MCF 10A (cell line): ENCODE measurements at places on chromosomes 16 and 17. TPM values are rescaled to one million over a fixed set of nuclear protein-coding genes. Genes with fewer than 3 reads are reported as not detected.

GRCh38 chr17:56973520-56973919 is 4.4 kb upstream of the SCPEP1 start:
- DNase-seq = peak; percentile 34
- peaks cover 6% of the 10 kb centered on the region for H3K4me1 ChIP-seq
- no peaks in the 10 kb centered on the region for H3K36me3 ChIP-seq

Gene GPR142
- not detected in 2 replicates for total RNA-seq

DNA sequence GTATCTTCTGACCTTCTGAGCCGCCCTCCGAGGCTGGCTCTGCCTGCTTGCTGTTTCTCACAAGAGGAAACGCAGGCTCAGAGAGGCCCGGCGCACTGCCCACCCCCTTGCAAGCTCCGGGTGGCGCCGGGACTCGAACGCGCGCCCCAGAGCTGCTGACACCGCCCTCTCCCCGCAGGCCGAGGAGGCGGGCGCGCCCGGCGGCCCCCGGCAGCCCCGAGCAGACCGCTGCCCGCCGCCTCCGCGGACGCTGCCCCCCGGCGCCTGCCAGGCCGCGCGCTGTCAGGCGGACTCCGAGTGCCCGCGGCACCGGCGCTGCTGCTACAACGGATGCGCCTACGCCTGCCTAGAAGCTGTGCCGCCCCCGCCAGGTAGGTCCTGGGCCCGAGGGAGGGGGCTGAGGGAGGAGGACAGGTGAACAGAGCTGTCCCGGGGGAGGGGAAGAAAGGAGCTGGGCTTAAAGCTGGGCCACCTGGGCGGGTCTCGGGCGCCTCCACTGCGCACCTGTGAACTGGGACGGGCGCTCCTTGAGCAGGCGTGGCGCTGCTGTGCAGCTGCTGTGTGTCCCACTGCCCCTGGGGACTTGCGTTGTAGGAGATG is 18.2 kb downstream of the WFDC1 start:
- no peak overlapping the region for H3K27ac ChIP-seq
- H3K27me3 ChIP-seq = peaks cover 31% of the 10 kb centered on the region
- H3K4me1 ChIP-seq = no peaks in the 10 kb centered on the region

GRCh38 chr16:85347213-85347591 is 234.9 kb upstream of the CIBAR2 start:
- no peaks in the 10 kb centered on the region for H3K36me3 ChIP-seq
- H3K4me3 ChIP-seq = no peak overlapping the region
- DNase-seq = peak; percentile 77

- no peak overlapping the region for H3K27ac ChIP-seq
- H3K4me3 ChIP-seq = no peak overlapping the region
- no peaks in the 10 kb centered on the region for H3K4me1 ChIP-seq
- no peaks in the 10 kb centered on the region for H3K36me3 ChIP-seq
- no peak for DNase-seq
- peaks cover 19% of the 10 kb centered on the region for H3K27me3 ChIP-seq
Measured at GRCh38 chr16:1158456-1159324, 5.8 kb downstream of the CACNA1H start.

GRCh38 chr17:44359006-44359405 is 4.6 kb downstream of the FAM171A2 start:
- DNase-seq = no peak
- H3K27me3 ChIP-seq = no peaks in the 10 kb centered on the region
- H3K36me3 ChIP-seq = no peaks in the 10 kb centered on the region
- no peak overlapping the region for H3K27ac ChIP-seq
- no peak overlapping the region for H3K4me3 ChIP-seq
- H3K4me1 ChIP-seq = no peaks in the 10 kb centered on the region

- H3K4me3 ChIP-seq = no peak overlapping the region
- no peaks in the 10 kb centered on the region for H3K27me3 ChIP-seq
- no peak overlapping the region for H3K27ac ChIP-seq
- no peak for DNase-seq
Measured at GRCh38 chr16:64882078-64882784, 239.6 kb downstream of the CDH11 start.
